ENCODE measurements at places on chromosomes 13 and 19.

GRCh38 chr19:51251468-51251820 is 564 bp downstream of the SIGLECL1 start:
- DNase-seq = no peak

DNA sequence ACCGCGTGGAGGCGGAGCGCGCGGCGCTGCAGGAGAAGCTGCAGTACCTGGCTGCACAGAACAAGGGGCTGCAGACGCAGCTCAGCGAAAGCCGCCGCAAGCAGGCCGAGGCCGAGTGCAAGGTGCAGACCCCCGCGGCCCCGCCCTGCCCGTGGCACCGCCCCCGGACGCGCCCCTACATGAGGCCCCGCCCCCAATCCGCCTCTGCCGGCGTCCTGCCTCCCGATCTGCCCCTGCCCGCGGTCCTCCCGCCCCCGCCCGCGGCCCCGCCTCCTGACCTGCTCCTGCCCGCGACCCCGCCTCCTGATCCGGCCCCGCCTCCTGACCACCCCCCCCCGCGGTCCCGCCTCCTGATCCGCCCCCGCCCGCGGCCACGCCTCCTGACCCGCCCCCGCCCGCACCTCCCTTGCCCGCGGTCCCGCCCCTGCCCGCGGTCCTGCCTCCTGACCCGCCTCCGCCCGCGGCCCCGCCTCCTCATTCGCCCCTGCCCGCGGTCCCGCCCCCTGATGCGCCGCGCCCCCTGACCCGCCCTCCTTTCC is 11.7 kb downstream of the PRR36 start:
- DNase-seq = peak; percentile 81

DNA sequence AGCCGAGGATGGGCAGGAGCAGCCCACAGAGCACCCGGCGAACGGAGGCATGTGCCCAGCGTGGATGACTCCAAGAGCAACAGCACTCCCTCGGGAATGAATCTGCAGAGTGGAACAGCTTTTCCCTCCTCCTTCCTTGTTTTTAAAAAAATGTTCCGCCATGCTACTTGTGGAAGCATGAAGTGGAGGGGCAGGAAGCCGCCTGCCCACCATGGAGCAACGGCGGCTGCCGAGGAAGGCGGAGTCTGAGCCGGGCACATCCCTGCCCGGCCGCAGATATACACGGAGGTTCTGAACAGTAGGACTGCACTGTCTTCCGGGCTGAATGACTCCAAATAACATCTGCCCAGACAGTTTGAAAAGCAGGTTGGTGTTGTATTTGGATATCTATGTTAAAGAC is 65.2 kb downstream of the SOX1 start:
- no peak for DNase-seq

DNA sequence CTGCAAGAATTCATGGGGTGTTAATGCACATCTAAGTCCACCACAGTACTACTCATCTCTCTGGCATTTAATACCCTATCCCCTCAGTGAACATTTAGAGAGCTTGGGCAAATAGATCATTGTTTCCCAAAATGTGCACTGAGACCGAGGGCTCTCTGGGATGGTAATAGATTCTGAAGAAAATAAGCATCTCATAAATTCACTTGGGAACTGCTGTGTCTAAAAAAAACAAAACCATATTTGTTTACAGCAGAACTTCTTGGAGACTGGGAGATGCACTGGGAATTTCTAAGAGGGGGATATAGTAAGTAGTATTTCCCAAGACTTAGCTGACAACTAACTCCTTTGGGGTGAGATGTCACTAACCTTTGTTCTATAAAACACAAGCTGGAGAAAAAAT is 58.4 kb downstream of the ENOX1 start:
- no peak for DNase-seq

GRCh38 chr19:5312058-5312457 is 28.6 kb downstream of the PTPRS start:
- DNase-seq = no peak

DNA sequence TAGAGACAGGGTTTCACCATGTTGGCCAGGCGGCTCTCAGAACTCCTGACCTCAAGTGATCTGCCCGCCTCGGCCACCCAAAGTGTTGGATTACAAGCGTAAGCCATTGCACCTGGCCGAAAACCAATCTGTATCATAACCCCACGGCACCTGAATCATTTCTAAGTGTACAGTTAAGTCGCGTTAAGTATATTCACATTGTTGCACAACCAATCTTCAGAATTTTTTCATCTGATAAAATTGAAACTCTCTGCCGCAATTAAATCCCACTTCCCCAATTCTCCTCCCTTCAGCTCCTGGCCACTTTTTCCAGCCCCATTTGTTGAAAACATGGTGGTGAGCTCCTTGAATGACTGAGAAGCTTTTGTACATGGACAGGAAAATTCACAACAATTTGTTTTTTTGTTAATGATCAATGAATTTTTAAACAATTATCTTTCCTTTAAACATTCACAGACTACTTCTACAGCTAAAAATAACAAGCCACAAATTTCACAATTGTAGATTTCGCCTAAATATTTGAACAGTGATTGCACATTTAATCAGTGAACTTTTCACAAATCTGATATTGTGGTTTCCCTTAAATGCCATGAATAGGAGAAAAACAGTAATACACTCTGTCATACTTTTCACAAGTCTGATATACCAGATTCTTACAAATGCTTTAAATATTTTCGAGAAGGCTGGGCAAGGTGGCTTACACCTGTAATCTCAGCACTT is 13.8 kb downstream of the FGF21 start:
- DNase-seq = no peak

- no peak for DNase-seq
Observed at GRCh38 chr19:5621311-5621944, 1.1 kb downstream of the SAFB2 start.

DNA sequence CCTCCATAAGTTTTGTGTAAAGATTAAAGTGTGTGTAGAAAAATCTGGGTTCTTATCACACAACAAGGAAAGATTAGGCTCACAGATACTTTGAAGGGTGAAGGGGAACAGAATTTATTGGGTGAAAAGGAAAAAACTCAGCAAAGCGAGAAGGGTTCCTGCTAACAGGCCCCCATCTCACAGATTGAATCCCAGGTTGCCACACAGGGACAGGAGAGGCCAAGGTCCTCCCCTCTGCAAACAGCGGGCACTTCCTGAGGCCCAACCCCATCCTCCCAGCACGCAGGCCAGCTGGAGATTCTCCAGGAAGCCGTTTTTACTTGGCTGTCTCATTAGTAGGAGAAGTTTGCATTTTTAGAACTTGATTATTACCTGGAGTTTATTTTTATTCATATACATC is 15.2 kb upstream of the ERCC5 start:
- DNase-seq = no peak

GRCh38 chr19:5078182-5078581 is 109.3 kb downstream of the KDM4B start:
- no peak for DNase-seq

DNA sequence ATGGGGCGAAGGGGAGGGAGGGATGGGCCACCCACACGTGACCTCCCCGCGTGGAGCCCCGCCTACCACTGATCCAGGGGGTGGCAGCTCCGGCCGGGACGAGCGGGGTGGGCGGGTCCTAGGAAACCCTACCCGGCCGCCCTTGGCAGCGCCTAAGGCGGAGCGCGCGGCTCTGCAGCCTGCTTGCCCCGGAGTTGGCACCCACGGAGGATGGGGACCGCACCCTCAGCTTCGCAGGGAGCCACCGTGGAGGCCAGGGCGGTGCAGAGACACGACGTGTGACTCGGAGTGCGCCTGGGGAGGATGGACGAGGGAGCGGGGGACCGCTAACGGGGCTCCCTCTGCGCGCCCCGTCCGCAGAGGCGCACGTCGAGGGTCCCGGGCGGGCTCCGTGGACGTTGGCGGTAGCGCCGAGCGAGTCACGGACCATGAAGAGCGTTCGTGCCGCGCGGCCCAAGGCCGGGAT is at the start of gene RGS9BP:
TSS of gene RGS9BP (plus strand) at position 129 of the 466 bp plus-strand sequence. CDS start 416 bp downstream, outside the sequence.
- DNase-seq = peak; percentile 73

DNA sequence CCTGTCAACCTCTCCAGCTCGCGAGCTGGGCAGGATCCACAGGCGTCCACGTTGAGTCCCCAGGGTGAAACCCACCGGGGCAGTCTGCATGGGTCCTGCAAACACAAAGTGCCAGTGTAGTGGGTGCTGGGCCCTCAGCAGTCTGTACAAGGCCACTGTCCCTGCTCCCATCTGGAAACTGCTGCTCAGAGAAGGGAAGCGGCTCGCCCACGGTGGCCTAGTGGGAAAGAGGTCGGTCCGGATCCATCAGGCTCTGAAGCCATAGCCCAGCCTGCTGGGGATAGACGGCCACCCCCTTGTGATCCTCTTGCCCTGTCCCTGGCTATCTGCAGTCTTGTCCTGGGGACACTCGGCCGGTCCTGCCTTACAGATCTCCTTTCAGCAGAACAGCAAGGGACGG is 2.6 kb upstream of the DIRAS1 start:
- DNase-seq = no peak

DNA sequence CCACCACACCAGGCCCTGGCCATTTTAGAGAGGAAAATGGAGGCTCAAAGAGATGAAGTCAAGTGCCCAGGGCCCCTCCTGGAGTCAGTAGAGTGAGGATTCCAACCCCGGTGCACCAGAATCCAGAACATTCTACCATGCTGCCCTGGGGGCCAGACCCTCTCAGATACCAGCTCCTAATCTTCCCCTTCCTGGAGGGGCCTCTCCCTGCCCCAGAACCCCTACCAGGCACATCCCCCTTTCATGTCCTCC is 11.1 kb downstream of the CAPN12 start:
- peak; percentile 24 for DNase-seq

DNA sequence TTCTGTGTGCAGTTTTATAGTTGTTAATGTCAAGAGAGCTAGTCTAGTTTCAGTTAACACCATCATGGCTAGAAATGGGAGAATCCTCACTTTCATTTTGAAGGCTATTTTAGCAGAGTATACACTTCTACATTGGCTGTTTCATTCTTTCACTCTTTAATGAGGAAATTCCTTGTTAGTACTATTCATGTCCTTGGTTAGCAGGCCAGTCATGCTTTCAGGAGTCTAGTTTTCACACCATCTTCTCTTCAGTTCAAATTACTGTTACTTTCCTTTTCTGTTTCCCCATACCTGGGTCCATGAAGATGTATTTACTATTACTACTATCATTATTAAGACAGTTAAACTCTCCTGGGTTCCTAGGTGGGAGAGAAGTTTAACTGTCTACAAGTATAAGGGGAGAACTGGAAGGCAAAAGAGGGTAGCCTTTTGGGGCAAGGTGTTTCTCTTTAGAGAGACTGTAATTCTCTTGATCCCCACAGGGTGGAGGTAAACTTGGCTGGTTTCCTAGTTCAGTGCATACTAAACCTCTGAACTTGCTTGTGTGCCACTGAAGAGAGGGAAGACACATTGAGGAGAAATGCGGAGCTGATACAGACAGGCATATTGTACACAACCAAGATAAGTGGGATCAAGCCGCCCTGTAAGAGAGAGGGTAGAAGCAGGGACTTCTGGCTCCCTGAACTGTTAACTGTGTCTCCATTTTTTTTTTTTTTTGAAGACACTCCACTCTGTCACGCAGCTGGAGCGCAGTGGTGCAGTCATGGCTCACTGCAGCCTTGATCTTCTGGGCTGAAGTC is 41.3 kb upstream of the IGFL4 start:
- no peak for DNase-seq

- no peak for DNase-seq
Observed at GRCh38 chr19:30249911-30250310, 122.3 kb upstream of the ZNF536 start.

DNA sequence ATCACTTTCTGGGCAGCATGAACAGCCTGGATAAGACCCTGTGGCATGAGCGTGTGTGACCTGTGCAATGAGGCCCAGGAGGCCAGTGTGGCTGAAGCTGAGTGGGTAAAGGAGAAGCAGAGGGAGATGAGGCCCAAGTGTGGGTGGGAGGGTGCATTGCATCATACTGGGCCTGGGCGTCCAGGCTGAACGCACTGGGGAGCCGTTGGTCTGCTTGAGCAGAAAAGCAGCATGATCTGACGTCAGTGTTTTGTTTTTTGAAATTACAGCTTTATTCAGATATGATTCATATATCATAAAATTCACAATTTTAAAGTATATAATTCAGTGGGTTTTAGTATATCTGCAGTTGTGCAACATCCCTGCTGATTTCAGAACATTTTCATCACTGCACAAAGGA is 409.7 kb downstream of the HS6ST3 start:
- no peak for DNase-seq

DNA sequence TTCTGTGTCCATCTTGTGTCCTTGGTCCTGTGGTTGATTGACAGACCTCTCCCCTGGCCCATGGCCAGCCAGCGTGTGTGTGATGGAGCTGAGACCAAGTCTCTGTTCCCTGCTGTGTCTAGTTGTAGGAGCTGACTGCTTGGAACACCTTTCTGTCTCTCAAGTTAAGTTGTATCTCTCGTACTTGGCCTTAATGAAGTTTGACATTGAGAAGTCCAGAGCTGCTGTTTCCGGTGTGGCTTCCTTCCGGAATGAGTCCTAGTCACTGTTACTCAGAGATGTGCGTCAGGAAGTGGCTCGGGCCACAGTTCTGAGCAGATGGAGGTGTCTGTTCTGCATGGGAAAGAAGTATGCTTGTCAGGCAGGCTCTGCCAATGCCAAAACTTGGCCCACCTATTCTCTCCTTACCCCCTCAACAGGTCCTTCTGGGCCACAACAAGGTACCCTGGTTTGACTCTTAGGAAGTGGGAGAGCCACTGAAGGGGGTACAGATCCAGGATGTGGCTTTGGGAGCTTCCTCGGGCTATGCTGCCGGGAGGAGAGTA is 54.3 kb downstream of the GATAD2A start:
- DNase-seq = no peak

- no peak for DNase-seq
Observed at GRCh38 chr19:16206046-16206605, 8.4 kb downstream of the AP1M1 start.

DNA sequence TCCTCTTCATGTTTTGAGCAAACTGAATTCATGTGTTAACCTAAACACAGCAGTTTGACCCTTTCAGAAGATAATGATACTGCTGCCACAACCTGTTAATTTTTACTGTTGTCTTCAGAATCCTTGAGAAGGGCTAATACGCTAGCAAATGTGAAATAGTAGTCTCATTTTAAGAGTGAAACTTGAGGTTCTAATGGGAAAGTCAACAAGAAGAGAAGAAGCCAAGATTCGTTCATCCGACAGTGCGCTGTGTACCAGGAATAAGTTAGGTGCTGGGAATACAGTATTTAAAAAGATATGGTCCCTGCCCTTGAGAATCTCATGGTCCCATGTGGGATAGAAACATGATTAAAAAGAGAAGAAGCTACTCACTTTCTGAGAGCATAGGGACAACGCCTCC is 134.4 kb downstream of the KL start:
- DNase-seq = no peak

DNA sequence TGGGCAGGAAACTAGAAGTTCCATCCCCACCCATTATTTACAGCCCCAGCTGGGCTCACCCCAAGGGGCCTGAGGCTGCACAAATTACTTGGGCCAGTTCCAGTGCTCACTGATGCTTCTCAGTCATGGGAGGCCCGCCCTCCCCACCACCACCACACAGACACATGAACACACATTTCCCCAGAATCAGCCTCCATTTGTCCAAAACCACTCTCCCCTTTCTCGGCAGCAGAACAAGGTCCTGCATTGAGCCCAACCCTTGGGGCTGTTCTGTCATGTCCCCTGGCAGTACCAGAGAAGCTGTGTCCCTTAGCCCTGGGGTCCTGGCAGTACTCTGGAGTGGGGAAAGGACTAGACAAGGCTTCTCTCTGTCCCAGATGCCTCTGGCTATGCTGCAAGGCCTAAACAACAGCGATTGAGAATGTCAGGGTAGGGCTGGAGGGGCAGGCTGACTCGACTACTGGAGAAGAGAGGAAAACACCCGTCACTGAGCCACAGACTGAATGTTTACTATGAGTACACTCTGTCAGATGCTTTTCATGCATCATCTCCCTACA is 21.8 kb downstream of the SAMD4B start:
- peak; percentile 69 for DNase-seq

GRCh38 chr19:56177564-56178243 is 1.9 kb downstream of the GALP start:
- no peak for DNase-seq

Data from left hindlimb (tissue), 1 donor.